ENCODE measurements at places on chromosomes 2 and 18.

DNA sequence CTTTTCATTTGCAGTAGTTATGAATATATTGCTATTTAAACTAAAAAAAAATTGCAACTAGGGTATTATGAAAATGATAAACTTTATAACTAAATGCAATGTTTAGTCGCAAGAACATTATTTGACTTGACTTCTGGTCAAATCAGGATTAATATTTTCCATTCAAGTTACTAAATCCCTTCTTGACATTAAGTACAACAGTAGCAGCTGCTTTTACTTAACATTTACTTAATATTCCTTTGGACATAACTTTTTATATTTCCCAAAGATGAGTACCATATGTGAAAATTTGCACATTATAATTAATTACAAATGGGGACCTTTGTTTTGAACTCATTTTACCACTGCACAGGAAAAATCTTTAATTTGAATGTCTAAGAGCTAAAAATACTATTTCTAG, 74.0 kb downstream of the PMS1 start:
- DNase-seq = no peak

GRCh38 chr2:9390151-9390850, 33.0 kb downstream of the ITGB1BP1 start:
- no peak for DNase-seq

DNA sequence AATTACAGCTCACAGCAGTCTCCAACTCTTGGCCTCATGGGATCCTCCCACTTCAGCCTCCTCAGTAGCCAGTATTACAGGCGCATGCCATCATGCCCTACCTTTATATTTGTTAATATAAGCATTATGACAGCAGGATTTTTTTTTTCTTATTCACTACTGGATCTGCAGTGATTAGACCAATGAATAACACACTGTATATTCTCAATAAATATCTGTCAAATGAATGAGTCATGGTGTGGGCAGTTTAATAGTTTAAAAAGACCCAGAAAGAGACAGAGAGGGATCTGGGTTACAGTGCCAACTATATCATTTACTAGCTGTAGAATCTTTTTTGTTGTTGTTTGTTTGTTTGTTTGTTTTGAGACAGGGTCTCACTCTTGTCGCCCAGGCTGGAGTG, 62.4 kb upstream of the LTBP1 start:
- no peak for DNase-seq

DNA sequence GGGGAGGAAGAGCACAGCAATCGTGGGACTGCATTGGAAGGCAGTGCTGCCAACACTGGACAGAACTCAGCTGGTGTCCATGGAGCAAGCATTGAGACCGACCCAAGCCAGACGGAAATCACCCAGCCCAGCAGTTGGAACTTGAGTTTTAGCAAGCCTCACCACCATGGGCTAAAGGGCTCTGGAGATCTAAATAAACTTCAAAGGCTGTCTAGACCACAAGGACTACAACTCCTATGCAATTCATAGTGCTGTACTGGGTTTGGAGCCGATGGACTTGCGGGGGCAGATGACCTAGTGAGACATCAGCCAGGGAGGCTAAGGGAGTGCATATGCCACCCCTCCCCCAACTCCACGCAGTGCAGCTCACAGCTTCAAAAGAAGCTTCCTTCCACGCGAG, 243.6 kb upstream of the SLC39A10 start:
- no peak for DNase-seq

- DNase-seq = no peak
These were observed 891.8 kb downstream of the DSC3 start for GRCh38 chr18:30150586-30151250.

- no peak for DNase-seq
These were observed 16.5 kb downstream of the PTPN2 start for GRCh38 chr18:12867441-12868123.

DNA sequence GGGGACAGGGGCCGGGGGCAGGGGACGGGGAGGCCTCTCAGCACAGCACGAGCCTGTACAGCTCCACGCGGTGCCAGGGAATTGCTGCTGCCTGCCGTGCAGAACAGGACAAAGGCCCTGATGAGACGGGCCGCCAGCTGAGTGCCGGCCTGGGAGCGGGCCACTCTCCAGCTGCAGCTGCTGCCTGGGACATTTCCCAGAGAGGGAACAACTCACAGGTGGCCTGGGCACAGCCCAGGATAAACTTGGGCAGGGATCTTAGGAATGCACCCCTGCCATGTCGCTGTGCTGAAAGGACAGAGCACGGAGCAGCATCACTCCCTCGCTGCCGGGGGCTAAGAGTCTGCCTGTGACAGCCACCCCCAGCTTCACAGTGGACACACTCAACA, 38.8 kb downstream of the CENPO start:
- no peak for DNase-seq

DNA sequence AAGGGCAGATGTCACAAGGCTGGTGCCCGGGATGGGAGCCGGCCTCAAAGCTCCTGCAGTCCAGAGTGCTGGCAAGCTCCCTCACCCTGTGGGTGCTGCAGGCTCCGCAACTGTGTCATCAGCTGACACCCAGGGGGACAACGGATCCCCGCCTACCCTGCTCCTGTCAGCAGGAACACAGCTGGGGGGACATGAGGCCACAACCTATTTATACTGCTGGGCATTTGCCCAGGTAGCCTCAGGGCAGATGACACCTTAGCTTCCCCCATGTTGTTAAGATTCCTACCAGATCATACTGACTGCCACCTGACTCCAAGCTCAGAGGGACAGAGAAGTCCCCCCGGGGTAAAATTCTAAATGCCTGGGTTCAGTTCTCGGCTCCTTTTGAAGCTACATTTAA, 1.2 kb downstream of the ANKRD23 start:
- DNase-seq = no peak

DNA sequence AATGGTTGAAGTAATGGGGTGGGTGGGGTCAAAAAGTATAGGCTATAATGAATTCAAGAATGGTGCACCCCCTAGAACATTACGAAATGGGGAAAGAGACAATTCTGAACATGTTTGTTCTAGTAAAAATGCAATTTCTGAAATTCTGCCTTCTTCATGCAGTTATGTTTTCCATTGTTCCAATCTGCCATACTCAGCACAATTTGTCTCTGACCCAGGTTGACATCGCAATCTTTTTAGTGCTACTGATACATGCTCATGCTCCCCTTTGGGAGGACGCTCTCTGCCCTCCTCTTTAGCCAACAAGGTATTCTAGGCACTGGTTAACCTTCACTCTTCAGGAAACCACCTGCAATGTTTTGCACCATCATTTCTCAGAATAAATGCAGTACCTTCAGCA, 1303.9 kb upstream of the PIK3C3 start:
- no peak for DNase-seq

DNA sequence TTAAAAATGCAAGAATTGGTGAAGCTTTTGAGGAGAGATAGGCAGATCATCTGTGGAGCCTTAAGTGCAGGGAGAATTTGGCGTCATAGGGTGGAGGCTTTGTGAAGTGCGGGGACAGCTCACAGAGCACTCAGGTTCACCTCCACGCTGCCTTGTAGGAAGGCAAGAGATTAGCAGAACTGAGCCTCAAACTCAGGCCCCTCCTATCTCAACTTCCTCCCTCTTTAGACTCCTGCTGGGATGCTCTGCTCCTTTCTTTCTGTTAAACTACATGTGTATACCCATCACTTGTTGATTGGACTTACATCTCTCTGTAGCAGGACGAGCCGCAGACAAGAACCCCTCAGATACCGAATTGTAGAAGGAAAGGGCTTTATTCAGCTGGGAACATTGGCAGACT, 422.2 kb downstream of the SETBP1 start:
- no peak for DNase-seq

DNA sequence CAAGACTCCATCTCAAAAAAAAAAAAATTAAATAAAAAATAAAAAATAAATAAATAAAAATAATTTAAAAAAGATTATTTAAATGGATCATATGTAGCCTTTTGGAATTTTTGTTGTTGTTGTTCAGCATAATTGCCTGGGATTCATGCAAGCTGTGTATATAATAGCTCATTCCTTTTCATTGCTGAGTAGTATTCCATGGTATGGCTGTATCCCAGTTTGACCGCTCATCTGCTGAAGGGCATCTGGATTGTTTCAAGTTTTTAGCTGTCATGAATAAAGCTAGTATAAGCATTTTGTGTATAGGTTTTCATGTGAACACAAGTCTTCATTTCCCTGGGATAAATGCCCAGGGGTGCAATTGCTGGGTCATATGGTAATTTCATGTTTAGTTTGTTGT, 6.4 kb upstream of the TANC1 start:
- DNase-seq = no peak

DNA sequence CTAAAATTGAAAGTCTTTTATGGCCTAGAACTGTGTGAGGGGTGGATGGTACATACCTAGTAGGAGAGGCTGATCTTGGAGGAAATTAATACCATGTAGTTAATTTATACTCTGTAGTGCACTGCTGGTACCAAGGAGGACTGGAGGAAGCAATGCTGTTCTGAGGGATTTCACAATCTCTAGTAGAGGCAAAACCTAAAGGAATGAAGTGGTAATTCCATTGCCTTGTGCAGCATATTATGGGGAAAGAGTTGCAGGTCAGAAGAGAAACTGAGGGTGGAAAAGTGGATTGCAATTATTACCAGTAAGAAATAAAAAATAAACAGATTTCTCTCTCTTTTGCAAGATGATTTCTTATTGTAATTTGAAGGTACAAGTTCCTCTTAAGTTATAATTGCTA, 2.2 kb downstream of the ABI2 start:
- peak; percentile 23 for DNase-seq

DNA sequence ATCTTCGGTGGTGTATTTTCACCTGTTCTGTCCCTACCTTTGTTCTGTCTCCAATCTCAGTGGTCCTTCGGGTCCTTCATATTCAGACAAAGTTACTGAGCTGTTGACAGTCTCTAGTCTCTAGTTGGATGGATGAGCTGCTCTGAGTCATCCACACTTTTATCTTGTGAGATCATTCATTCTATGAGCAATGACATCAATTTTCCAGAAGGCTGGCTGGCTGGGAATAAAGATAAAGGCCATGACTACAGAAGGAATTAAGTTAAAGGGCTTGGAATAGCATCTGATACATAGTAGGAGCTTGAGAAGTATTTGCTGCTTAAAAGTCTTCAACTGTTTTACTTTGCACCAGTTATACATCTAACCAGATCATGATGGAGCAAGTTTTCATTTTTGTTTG, 43.1 kb upstream of the SLC39A10 start:
- DNase-seq = peak; percentile 52

- DNase-seq = no peak
These were observed 13.7 kb upstream of the SKOR2 start for GRCh38 chr18:47265197-47265596.

DNA sequence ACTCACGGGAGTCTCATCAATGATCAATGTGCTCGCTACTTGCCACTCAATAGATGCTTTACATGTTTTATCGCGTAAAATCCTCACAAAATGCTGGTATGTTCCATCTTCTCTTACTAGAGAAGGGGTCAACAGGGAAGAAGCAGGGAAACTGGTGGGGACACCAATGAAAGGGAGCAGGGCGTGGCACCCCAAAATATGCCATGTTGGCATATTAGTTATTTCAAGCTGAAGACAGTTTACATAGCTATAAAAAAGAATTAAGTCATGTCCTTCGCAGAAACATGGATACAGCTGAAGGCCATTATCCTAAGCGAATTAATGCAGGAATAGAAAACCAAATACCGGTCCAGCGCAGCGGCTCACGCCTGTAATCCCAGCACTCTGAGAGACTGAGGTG, 8.1 kb upstream of the ZNF236 start:
- DNase-seq = no peak

GRCh38 chr2:193566276-193566675, 1371.5 kb upstream of the TMEFF2 start:
- no peak for DNase-seq

GRCh38 chr18:37249171-37249886, 316.3 kb downstream of the CELF4 start:
- DNase-seq = no peak

DNA sequence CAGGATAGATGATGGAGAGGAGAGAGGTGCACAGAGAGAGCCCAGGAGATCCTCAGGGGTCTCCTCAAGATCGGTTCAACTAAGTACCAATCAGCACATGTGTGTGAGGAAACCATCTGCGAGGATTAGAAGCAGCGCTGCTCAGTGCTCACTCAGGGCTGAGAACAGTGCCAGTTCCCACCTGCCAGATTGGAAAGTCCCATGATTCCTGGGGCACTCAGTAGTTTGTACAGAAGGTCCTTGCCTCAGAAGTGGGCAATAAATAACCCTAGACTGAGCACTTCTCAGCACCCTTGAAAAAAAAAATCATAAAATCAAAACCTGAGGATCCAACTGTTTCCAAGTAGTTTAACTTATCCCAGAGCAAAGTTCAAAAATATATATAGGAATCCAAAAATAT, 53.8 kb downstream of the SEMA4F start:
- DNase-seq = peak; percentile 37

DNA sequence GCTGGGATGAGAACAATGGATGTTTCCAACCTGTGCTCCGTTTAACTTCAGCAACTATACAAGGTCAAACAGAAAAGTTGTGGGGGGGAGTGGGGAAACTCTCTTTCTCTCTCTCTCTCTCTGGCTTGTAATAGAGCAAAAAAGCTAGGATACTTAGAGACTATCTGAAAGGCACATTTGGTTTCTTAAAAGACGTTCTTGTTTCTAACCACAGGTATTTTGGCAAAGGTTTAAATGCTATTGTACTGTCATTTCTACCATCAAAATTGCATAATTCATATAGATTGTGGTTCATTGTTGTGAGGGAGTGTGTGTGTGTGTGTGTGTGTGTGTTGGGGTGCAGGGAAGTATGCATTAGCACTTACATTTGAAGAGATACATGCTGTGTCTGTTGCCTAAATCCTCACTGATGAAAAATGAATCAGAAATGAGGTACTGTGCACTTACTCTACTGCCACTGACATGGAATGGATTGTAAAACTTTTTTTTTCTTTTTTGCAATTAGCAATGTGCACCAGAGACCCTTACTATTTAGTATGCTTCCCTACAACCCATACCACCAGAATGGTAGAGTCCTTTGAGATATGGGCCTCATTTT, 841.0 kb upstream of the PIK3C3 start:
- no peak for DNase-seq

DNA sequence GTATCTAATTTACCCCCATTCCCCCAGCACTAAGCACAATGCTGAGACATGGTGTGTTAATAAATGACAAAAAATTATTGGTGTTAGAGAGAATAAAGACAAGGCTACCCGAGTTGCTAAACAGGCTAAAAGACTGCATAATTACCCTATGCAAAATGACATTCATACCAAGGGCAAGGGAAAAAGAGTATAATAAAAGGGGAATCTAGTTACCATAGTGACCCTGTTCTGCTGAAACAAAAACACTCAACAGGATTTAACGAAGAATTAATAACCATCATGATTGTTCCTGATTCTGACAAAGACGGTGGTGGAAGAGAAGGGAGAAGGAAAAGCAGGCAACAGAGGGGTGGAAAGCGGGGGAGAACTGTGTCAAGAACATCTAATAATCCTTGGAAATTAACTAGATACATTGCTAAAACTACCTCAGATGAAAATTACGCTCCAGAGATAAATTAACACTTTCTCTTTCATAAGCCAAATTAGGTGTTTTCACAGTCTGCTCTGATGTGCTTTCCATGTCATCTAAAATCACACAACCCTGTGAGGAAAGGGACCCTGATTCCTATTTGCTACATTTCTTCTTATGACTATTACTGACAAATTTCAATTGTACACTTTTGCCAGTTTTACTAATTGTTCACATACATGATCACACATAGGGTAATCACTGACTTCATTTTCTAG, 25.5 kb downstream of the TTR start:
- no peak for DNase-seq

GRCh38 chr18:62321201-62321600, 3.9 kb upstream of the TNFRSF11A start:
- peak; percentile 20 for DNase-seq

GRCh38 chr2:207148020-207148419, 17.7 kb downstream of the KLF7 start:
- DNase-seq = no peak

GRCh38 chr18:45751766-45752165, 27.8 kb downstream of the SLC14A1 start:
- DNase-seq = peak; percentile 42
